Activated CD4-positive, alpha-beta T cell treated with anti-CD3 and anti-CD28 coated beads for 36 hours (primary cell): ENCODE measurements at places on chromosomes 7 and 10. TPM values are rescaled to one million over a fixed set of nuclear protein-coding genes. Genes with fewer than 3 reads are reported as not detected.

The RAB18 gene
- total RNA-seq = 49.3 TPM

DNA sequence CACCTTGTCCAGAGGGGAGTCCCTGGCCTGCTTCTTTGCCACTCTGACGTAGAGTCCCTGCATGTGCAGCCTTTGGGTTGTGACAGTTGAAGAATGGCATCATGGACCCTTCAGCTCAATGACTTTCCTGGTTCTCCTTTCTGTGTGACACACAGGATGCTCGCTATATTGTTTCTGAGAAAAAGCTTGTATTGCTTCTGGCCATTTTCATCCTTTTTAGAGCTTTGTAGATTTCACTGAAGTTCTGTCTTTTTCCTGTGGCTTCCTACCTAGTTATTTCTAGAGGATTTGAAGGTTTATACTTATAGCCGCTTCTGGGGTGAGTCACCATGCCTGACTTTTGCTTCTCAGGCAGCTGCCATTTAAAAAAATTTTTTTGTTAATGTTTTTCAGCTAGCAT, 27.0 kb downstream of the SND1 start:
- H3K4me1 ChIP-seq = peaks cover 39% of the 10 kb centered on the region
- H3K27ac ChIP-seq = no peak overlapping the region
- peaks cover 70% of the 10 kb centered on the region for H3K36me3 ChIP-seq
- no peak overlapping the region for H3K4me3 ChIP-seq
- DNase-seq = no peak

DNA sequence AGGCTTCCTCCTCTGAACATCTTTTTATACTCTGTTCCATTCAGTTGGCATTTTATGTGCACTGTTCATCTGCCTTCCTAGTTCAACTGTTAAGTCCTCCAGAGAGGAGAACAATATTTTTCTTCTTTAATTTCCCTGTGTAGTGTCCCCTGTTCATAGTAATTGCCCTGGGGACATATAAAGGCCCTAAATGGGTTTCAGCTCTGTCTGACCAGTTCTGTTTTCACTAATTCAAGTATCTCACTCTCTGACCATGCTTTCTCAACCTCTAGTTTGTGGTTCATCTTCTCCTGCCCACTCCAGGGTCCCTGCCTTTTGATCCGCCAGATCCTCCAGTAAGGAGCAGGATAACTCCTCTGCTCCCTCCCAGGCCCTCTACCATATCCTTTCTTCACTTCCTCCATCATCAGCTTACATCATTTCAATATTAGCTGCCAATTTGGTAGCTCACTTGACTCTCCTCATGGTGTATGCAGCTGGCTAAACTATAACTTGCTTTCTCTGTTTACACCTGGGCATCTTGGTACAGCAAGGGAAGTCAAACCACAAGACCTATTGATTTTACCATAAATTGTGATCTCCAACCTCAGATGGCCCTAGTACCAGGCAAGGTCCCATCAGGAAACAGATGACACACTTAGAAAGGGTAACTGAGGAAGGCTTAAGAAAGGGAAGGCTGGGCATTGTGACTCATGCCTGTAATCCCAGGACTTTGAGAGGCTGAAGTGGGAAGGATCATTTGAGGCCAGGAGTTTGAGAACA, 17.7 kb upstream of the C10orf67 start:
- peaks cover 54% of the 10 kb centered on the region for H3K4me1 ChIP-seq
- H3K27ac ChIP-seq = peak overlapping the region; percentile 40
- no peak for DNase-seq

The VAX1 gene
- not detected for total RNA-seq

DNA sequence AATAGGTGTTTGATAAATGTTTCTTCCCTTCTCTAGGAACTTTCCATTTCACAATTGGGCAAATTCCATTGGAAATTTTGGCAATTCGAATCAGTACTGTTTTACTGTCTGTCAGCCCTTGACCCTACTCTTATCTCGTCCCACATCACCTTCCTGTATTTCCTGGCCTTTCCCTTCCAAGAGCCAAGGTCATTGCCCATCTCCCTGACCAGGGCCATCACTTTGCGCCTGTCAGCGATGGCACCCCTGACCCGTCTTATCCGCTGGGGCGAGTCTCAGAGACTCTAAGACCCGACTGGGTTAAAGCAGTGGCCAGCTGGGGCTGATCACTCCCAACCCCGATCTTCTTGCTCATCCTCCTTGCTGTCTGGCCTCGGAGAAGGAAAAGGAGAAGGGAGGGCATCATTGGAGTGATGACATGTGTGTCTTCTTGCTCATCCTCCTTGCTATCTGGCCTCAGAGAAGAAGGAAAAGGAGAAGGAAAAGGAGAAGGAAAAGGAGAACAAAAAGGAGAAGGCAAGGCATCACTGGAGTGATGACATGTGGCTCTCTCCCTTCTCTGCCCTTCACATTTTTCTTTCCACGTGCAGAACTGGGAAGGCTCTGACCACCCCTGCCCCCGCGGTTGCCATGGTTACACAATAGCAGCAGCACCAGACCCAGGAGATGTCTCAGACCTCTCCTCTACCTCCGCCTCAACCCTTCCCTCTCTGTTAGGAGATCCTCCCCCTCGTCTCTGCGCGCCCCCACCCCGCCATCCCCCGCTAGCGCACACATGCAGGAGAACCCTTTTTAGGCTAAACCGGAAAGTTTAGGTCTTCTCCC, 2.0 kb downstream of the SEMA3D start:
- no peaks in the 10 kb centered on the region for H3K4me1 ChIP-seq
- no peak overlapping the region for H3K4me3 ChIP-seq
- DNase-seq = no peak
- peaks cover 32% of the 10 kb centered on the region for H3K27me3 ChIP-seq
- H3K27ac ChIP-seq = no peak overlapping the region

DNA sequence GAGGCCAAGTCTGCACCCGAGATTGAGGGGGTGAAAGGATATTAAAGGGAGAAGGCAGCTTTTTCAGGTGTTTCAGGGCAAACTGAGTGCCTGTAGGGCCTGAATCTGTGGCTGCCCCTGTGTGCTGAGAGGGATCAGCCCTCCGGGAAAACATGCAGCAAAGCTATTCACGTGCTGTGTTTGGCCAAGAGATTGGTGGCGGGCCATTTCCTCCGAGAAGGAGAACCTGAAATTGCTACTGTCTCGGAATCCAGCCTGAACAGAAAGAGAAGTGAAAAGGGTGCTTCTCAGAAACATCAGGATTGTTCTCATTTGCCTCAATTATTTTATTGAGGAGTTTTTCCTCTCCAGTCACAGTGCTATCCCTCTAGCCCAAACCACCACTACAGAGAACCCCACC, 16.0 kb downstream of the GIMAP5 start:
- peak overlapping the region; percentile 92 for H3K27ac ChIP-seq
- H3K27me3 ChIP-seq = no peaks in the 10 kb centered on the region
- peaks cover 2% of the 10 kb centered on the region for H3K36me3 ChIP-seq

DNA sequence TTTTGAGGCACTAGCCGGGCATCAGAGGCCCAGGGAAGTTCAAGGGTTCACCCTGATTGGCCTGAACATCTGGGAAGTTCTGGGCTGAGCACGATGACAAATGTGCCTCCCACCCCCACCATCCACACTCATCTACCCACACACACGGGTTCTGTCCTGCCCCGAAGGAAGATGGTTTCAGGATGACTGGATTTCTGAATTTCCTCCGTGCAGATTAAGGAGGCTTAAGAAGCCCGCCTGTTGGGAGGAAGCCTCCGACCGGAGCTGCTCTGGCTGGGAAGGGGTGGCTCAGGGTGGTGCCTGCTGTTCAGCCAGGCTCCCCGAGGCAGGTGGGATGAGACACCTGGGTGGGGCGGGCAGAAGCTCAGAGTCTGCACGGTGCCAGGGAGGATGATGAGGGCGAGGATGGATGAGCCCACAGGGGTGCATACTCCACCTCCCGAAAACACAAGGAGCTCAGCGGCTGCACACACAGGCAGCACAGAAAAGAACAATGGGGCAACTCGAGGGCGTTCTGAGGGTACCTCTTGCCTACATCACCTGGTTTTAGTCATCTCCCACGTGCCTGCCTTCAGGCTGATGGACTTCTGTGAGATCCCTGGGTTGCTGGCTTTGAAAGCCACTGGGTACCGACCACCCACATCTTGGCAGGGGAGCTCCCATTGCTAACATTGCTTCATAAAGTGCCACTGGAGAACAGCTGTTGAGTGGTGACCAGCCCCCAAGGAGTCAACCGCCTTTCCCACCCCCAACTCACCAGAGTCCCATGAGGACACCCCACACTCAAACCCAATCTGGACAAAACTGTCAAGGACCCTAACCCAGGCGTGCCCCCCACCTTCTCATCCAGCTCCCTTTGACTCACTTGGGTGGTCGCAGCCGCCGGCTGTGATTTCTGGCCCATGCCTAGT, 41.2 kb downstream of the CALML3 start:
- no peak overlapping the region for H3K4me3 ChIP-seq
- H3K27ac ChIP-seq = peak overlapping the region; percentile 52
- H3K4me1 ChIP-seq = peaks cover 42% of the 10 kb centered on the region

DNA sequence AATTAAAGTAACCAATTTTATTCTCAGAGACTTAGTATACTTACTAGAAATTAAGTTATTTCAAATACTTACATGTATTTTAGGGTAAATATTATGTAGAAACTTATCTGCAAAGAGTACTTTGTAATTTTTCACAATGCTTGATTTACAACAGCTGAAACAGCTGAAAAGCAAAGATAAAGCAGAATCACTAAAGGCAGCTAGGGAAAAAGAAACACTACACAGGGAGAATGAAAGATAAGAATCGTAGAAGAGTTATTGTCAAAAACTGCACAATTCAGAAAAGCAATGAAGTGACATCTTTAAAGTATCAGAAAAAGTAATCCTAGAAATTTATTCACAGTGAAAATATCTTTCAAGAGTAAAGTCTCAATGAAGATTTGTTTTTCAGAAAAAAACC, 69.7 kb upstream of the ZNF804B start:
- H3K27me3 ChIP-seq = no peaks in the 10 kb centered on the region
- H3K4me3 ChIP-seq = no peak overlapping the region
- no peak for DNase-seq
- H3K4me1 ChIP-seq = no peaks in the 10 kb centered on the region
- no peak overlapping the region for H3K27ac ChIP-seq

- H3K4me3 ChIP-seq = no peak overlapping the region
- H3K27me3 ChIP-seq = no peaks in the 10 kb centered on the region
- H3K27ac ChIP-seq = no peak overlapping the region
- H3K4me1 ChIP-seq = no peaks in the 10 kb centered on the region
Measured at GRCh38 chr7:152660021-152660420, 15.9 kb downstream of the XRCC2 start.

The EBLN1 gene
- total RNA-seq = not detected

GRCh38 chr10:113140143-113141011, 190.3 kb downstream of the TCF7L2 start:
- H3K4me1 ChIP-seq = no peaks in the 10 kb centered on the region
- H3K27ac ChIP-seq = no peak overlapping the region
- peaks cover 3% of the 10 kb centered on the region for H3K27me3 ChIP-seq
- no peak overlapping the region for H3K4me3 ChIP-seq
- DNase-seq = no peak
- no peaks in the 10 kb centered on the region for H3K36me3 ChIP-seq

GRCh38 chr10:109866995-109867635, 56.2 kb downstream of the XPNPEP1 start:
- H3K4me1 ChIP-seq = no peaks in the 10 kb centered on the region
- no peak overlapping the region for H3K4me3 ChIP-seq
- no peaks in the 10 kb centered on the region for H3K27me3 ChIP-seq
- DNase-seq = no peak

DNA sequence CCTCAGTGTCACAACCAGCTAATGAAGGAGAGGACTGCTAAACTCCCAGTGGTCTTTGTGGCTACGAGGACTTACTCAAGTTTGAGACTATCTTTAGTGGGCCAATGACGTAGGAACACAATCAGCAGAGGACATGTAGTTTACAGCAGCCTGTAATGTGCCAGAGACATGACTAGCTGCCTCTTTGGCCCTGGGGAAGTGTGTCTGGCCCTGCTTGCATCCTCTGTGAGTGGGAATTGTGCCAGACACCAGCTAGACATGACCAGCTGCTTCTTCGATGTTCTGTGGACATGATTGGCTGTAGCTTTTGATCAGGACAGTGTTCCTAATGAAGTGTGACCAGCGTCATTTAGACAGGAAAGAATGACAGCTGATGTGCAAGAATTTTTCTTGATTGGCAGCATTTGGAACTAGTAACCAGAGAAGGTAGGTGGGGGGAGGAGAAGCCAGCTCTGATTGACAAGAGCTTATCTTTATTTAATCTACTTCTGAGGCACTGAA, 141.7 kb downstream of the AUTS2 start:
- H3K27me3 ChIP-seq = peaks cover 8% of the 10 kb centered on the region
- H3K36me3 ChIP-seq = no peaks in the 10 kb centered on the region
- H3K4me1 ChIP-seq = peaks cover 17% of the 10 kb centered on the region
- DNase-seq = peak; percentile 6

GRCh38 chr7:77281780-77282478, 82.3 kb upstream of the FGL2 start:
- no peaks in the 10 kb centered on the region for H3K27me3 ChIP-seq
- no peak overlapping the region for H3K27ac ChIP-seq
- H3K36me3 ChIP-seq = peaks cover 3% of the 10 kb centered on the region
- DNase-seq = no peak

GRCh38 chr7:102117743-102118142, 168.9 kb upstream of the SH2B2 start:
- DNase-seq = no peak
- H3K4me3 ChIP-seq = no peak overlapping the region
- no peaks in the 10 kb centered on the region for H3K27me3 ChIP-seq
- no peak overlapping the region for H3K27ac ChIP-seq

GRCh38 chr10:29472301-29473086, 162.3 kb downstream of the SVIL start:
- peaks cover 2% of the 10 kb centered on the region for H3K4me1 ChIP-seq
- H3K27ac ChIP-seq = no peak overlapping the region
- H3K27me3 ChIP-seq = no peaks in the 10 kb centered on the region
- H3K36me3 ChIP-seq = peaks cover 33% of the 10 kb centered on the region

The BTBD16 gene
- not detected for total RNA-seq

The GNAT3 gene
- total RNA-seq = not detected

GRCh38 chr10:45399113-45399512, 25.1 kb downstream of the ALOX5 start:
- no peak overlapping the region for H3K4me3 ChIP-seq
- peaks cover 4% of the 10 kb centered on the region for H3K27me3 ChIP-seq
- DNase-seq = no peak
- H3K27ac ChIP-seq = no peak overlapping the region
- H3K4me1 ChIP-seq = no peaks in the 10 kb centered on the region

The LRRC4 gene
- 0.37 TPM for total RNA-seq

DNA sequence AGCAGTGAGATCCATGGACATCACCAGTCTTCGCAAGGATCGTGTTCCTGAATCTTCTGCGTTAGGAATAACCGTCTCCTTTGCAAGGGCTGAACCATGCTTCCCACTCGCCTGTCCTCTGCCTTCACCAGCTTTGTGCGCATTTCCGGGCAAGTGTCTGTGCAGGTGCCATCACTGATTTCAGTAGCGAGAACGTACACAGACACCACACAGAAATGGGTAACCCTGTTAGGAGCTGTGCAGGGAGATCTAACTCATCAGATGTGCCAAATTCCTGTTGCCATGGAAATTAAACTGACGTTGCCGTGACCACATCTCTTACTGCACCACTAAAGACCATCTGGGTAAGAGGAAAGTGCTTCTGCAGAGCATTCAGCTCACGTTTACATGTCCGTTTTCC, 146.3 kb downstream of the DIP2C start:
- no peaks in the 10 kb centered on the region for H3K36me3 ChIP-seq
- peaks cover 35% of the 10 kb centered on the region for H3K27me3 ChIP-seq
- H3K4me1 ChIP-seq = no peaks in the 10 kb centered on the region
- H3K27ac ChIP-seq = no peak overlapping the region

The CHRM2 gene
- total RNA-seq = not detected

- peaks cover 34% of the 10 kb centered on the region for H3K27me3 ChIP-seq
- H3K4me1 ChIP-seq = no peaks in the 10 kb centered on the region
- H3K27ac ChIP-seq = no peak overlapping the region
- DNase-seq = peak; percentile 7
Measured at GRCh38 chr10:14327527-14327926, 3.2 kb downstream of the FRMD4A start.

The PWWP2B gene
- total RNA-seq = 2.9 TPM
